ENCODE measurements at places on chromosomes 4 and X.
A peak's percentile ranks its signal among the peaks of the same experiment; 100 is the strongest.

DNA sequence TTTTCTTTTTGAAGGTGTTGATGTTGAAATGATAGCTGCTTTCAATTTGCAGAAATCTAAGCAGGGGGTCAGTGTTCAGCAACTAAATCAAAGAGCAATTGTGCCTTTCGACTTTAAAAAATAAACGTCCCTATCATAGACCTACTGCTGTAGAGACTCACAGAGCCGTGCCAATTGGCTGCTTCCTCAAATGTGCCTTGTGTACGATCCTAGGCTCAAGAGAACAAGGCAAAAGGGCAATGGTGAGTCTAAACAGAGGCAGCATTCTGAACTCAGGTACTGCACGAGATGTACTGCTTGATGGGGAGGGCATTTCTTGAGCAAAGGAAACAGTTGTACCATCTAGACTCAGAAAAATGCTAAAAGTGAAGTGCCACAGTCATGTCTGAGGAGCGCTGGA lies 29.8 kb downstream of the OPHN1 start:
- no peak for DNase-seq

DNA sequence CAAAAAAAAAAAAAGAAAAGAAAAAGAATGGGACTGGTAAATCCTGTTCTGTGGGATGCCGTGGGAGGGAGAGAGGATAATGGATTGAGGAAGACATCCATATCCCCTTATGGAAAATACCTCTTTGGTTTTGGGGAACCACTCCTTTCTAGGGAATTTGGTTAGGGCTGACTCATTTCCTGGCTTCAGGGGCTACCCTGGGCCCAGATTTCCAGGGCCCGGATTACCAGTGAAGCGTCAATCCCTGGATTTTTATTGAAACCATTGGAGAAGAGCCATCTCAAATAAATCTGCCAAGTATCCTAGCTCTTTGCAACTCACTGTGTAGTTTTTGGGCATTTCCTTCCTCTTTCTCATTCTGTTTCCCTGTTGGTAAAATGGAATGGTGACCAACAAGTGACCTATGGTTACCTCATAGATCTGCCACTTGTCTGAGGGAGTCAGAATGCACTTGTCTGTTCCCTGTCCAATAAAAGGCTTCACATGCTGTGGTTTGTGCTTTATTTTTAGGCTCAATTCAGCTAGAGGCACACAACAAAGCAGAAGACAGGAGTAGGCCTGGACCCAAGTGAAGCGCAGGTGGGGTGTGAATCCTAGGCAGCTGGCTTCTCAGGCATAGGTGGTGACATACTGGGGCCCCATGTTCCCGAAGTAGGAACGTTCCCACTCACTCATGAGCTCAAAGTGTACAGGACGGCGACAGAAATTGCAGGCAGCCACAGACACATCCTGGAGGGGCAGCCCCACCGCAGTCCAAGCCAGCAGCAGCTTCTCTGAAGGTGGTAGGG lies 8.6 kb downstream of the APEX2 start:
- no peak for DNase-seq

DNA sequence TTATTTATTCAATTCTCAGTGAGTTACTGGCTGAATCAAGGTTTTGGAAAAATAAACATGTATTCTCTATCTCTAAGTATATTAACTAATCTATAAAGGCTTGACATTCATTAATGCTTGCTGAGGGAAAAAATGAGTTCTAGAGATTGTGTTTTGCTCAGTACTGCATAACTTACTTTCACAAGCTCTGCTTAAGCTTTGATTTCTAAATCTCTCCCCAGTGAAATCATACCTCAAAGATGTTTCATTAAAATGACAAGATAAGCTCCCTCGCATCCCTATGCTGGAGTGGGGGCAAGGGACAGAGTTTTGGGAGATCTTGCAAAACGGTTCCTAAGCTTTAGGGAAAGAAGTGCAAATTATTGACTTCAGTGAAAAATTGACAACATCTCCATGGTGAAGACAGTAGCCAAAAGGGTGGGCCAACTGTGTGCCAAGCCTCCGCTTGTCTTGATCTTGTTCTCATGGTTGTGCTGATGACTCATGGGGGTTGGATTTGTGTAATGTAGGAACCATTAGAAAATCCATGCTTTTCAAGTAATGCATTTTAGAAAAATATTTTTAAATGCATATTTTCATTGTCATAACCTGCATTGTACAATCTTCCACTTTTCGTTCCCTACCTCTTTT lies 521.4 kb downstream of the RPA4 start:
- no peak for DNase-seq

DNA sequence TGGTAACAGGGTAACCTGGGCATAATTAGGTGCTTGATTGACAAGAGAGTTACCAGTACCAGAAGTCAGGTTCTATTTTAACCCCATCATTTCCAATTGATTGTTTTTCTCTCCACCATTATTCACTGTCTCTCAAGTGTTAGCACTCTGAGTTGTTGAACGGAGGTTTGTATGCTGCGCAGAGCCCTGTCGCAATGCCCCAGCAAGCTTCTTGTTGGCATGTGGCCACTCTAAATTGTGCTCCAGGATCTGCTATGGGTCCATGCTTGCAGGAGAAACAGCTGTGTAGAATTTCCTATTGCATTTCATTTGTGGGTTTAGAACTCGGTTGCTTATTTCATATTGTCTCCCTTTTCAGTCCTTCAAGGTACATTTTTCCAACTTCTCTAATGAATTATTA lies 98.2 kb downstream of the KLHL8 start:
- no peak for DNase-seq

DNA sequence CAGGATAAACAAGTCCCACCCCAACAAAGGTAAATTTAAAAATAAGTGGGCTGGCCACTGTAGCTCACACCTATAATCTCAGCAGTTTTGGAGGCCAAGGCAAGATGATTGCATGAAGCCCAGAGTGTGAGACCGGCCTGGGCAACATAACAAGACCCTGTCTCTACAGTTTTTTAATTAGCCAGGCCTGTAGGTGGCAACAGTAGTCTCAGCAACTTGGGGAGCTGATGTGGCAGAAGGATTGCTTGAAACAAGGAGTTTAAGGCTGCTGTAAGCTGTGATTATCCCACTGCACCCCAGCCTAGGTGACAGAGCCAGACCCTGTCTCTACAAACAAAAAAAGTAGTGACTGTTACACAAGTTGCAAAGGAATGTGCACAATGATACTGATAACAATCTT lies 74.6 kb upstream of the FAAH2 start:
- no peak for DNase-seq

DNA sequence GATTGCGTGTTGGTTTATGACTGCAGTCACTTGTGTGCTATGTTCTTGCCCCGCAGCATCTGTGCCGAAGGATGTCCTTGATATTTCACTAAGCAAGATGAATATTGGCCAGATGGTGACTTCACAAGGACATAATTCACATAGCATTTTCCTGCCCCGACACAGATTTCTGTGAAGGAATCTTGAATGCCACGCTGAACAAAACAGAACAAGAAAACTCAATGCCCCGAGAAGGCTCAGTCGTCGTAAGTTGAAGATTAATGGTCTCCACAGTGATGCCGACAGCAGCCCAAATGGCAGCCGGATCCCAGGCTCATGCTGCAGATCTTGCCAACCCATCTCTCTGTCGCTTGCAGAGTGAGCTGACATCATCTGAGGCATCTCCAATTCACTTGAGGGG lies 145.9 kb downstream of the CPEB2 start:
- DNase-seq: peak; percentile 51

- no peak for DNase-seq
These were observed 591 bp upstream of the NWD2 start for GRCh38 chr4:37243722-37244582.

- DNase-seq: no peak
These were observed 84.5 kb downstream of the CT47B1 start for GRCh38 chrX:120791013-120791643.

GRCh38 chrX:22171287-22172060 lies 101.2 kb upstream of the CBLL2 start:
- no peak for DNase-seq

Measured in nucleus accumbens (tissue), 56 donors.